NCI-H187 (cell line): ENCODE measurements at places on chromosomes 3 and 15.

DNA sequence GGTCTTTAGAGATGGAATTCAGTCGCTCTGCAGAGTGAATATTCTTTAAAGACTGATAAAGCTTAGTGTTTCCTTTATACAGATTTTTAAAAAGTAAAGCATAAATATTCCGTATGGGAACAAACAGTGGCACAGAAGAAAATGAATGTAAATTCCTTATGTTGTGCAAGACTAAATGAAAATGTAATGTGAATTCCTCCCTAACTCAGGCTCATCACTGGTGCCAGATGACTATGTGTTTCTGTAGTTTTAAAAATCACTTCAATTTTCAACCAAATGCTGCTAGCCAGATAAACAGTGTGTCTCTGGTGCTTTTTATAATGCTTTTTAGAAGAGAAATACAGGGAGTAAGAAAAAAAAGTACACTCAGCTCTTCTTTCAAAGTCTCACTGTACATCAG is 154.8 kb upstream of the SNTN start:
- DNase-seq, result no peak

DNA sequence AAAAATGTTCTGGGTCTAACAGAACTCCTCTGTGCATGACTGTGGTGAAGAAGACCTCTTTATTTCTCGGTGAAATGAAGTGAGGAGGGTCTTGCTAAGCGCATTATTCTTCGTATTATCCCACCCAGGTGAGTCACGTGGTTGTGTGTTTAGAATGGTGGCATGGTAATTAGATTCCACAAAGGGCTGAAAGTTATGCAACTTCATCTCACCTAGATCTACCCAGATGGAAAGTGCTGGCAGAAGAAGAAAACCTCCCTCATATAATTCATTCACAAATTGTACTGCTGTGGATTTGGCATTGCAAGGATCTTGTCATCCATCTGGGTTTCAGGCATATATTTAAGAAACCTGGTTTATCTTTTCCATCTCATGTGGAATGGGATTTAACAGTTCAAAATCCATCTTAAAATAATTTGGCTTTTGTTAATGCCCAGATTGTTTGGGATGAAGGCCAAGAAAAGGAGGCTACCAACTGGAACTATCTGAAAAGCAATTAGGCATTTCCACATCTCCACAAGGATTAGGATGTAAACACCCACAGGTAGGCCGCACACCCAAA is 175.3 kb downstream of the PLCL2 start:
- DNase-seq, result no peak

GRCh38 chr3:31906182-31906581 is 74.9 kb downstream of the OSBPL10 start:
- no peak for DNase-seq

DNA sequence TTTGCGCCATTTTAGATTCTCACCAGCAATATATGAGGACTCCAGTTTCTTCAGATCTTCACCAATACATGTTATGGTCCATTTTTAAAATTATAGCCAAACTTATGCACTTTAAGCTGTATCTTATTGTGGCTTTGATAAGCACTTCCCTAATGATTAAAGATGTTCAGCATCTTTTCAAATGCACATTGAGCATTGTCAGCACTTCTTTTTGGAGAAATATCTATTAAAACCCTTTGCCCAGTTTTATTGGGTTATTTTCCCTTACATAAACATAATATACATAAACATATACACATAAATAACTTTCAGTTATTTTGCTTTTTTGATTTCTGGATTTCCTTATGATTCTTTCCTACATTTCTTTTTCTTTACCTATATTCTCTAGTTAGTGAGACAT is 83.8 kb downstream of the ROBO1 start:
- DNase-seq, result no peak
